Astrocyte of the cerebellum (primary cell): ENCODE measurements at places on chromosomes 6 and 20.
A peak's percentile ranks its signal among the peaks of the same experiment; 100 is the strongest.

DNA sequence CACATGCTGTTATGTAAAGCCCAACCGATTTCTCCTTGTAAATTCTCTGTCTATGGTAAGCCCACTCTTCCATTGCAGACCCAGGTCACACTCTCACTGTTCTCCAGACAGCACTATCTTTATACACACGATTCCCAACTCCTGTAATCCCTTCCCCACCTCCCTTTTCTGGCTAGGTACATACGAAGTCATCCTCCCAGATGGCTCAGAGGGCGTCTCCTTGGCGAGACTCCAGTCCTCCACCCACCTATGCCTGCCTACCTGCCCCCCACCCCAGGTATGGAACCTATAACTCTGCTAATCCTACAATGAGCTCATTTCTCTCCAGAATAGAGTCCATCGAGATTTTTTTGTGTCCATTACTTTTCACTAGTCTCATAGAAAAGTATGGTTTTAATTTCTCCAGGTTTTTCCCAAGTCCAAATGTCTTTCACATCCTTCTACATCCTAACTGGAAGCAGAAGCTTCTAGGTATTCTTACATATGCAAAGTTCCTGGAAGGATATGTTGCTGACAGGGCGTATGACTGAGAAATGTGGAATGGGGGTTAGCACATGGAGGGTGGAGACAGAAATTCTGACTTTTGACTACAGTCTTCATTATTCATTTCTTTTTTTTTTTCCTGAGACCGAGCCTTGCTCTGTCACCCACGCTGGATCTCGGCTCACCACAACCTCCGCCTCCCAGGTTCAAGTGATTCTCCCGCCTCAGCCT lies 22.8 kb downstream of the SCML4 start:
- no peak for DNase-seq

GRCh38 chr6:135329851-135330803 lies 149.0 kb downstream of the MYB start:
- DNase-seq = no peak

- DNase-seq = no peak
Observed at GRCh38 chr6:75377386-75377785, 92.8 kb upstream of the TMEM30A start.

DNA sequence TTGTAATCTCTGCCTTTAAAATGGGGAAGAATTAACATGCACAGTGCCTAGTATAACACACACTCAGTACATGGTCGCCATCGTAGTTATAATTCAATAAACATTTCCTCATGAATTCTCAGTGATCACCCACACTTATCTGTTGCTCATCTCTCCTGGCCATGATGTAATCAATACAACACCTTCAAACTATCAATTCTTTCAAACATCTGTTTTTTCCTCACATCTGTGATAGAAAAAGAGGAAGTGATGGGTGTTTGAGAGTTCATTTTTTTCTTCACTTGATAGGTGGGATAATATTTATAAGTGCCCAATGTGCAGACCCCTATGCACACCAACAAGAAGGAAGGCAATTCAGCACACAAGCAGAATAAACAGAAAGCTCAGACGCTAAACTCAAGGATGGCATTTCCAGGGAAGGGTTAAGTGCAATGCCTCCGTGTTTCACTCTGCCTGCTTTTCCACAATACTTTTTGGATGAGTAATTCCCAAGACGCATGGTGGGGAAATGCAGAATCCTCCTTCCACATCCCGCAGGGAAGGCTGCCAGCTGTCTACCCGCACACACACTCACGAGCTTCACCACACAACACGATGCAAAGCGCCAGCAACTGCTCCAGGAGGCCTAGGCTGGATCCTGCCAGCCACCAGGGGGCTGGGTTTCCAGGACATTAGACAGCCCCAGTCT lies 100.3 kb downstream of the GMPR start:
- DNase-seq = peak; percentile 99

- no peak for DNase-seq
Observed at GRCh38 chr6:63049216-63049615, 162.1 kb upstream of the FKBP1C start.

DNA sequence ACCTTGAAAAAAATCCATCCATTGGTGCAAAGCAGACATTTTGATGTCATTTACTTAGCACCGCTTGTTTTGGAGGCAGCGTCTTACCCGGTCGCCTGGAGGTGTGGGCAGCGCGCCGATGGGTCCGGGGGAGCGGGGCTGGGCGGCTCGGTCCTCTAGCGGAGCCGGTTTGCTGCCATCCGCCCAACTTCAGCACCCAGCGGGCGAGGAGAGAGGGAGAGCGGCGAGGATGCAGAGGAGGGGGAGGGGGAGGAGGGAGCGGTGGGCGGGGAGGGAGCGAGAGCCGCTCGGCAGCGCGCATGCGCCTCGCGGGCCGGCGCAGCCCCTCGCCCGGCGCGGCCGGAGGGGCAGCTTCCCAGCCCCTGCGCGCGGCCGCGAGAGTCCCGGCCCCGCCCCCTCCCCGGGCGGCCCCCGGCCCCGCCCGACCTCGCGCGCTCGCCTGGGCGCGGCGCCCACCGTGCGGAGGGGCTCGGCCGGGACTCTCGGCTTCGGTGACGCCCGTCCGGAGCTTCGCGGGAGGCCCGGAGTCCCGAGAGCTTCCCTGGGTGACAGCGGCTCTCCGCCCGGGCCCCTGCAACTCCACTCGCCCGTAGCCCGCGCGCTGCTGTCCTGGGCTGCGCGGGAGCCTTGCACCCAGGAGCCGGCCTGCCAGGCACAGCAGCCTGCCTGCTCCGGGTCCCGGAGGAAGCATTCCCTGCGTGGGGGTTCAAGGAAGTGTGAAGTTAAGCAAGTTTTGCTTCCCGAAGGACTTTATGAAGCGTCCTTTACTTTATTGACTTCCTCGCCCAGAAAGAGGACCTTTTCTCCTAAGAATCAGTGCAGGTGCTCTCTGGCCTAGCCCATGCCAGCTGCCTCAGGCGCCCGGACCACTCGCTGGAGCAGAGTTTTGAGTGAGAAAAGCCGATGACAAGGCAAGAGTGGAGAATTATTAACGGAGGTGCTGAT lies at the start of gene RGS17:
RGS17 (minus strand) TSS at position 246 of the 945 bp plus-strand sequence. CDS start 87,264 bp downstream, outside the sequence.
- DNase-seq = peak; percentile 32

DNA sequence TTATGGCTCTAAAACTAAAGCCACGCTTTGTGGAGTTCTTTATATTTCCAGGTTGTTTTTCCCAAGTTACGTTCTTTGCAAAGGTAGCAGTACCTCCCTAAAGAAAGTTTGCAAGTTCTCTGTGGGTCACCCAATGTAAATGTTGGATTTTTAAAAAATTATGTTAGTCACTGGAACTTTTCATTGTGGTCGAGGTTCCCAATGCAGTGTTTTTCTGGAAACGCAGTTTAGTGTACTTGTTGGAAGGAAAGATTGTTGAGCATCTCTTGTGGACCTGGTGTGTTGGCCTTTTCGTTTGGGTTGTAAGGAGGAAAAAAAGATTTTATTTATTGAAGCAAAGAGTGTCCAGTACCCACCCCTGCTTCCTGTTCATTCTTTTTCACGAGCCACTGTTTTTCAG lies 1.4 kb downstream of the TOP1 start:
- DNase-seq = no peak

- no peak for DNase-seq
Observed at GRCh38 chr6:106787327-106788196, 158.2 kb downstream of the QRSL1 start.

GRCh38 chr6:129901910-129902309 lies 40.8 kb upstream of the TMEM244 start:
- DNase-seq = no peak

- DNase-seq = no peak
Observed at GRCh38 chr6:11944111-11944510, 68.0 kb upstream of the HIVEP1 start.

DNA sequence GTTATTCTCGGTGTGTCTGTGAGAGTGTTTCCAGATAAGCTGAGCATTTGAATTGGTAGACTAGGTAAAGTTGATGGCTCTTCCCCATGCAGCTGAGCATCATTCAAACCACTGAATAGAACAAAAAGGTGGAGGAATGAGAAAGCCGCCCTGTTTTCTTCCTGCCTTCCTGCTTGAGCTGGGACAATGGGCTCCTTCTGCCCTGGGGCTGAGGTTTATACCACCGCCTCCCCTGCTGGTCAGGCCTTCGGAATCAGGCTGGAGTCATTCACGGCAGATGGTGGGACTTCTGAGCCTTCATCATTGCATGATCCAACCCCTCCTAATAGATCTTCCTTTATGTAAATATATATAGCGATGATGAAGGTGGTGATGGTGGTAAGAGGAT lies 124.9 kb downstream of the ANKRD60 start:
- DNase-seq = no peak

GRCh38 chr6:27863962-27864905 lies 48.0 kb downstream of the OR2B2 start:
- no peak for DNase-seq

DNA sequence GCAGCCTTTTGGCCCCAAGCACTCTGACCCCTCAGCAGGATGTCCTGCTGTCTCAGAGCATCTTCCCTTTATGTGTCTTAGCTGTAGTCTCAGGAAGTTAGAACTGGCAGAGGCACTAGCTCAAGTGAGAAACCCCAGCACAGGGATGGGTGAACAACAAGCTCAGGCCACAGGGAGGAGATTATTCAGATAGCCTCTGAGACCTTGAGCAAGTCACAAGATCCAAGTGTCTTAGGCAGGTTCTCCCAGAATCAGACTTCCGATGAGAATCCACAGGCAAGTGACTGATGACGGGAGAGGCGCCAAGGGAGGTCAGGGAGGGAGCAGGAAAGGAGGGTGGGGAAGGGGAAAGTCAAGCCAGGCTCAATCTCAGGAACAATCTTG lies 13.0 kb upstream of the SYNDIG1 start:
- DNase-seq = no peak

DNA sequence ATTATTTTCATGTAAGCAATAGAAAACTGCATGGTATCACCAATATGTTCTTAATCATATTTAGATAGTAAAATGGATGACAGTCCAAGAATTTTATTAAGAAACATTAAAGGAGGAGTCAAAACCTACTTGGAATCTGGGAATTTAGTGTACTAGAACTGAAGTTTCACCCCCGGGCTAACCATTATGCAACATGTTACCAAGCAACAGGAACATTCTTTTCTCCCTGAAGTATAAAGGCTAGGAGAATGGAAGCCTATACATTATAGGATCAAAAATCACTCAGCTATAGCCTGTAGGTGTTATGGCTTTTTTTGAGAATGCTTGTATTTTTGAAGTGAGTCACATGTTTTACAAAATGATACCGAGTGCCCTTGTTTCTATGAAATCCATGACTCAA lies 538.3 kb downstream of the GRIK2 start:
- no peak for DNase-seq

GRCh38 chr6:167689751-167690150 lies 137.0 kb upstream of the AFDN start:
- no peak for DNase-seq

DNA sequence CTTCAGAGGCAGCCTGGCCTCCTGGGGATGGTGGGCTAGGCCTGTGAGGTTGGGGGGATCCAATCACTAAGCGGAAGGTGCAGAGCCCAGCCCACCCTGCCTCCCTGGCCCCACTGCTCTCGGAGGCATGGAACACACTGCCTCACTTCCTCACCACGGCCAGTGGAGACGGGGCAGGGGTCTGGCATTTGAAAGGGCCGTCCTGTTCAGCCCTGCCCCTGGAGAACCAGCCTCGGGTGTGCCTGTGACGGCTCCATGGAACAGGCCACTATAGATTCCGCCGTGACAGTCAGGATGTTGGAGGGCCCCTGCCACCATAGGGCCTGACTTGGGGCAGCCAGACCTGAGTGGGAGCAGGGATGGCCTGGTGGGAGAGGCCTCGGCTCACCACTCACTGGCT lies 110.2 kb downstream of the DACT2 start:
- no peak for DNase-seq

DNA sequence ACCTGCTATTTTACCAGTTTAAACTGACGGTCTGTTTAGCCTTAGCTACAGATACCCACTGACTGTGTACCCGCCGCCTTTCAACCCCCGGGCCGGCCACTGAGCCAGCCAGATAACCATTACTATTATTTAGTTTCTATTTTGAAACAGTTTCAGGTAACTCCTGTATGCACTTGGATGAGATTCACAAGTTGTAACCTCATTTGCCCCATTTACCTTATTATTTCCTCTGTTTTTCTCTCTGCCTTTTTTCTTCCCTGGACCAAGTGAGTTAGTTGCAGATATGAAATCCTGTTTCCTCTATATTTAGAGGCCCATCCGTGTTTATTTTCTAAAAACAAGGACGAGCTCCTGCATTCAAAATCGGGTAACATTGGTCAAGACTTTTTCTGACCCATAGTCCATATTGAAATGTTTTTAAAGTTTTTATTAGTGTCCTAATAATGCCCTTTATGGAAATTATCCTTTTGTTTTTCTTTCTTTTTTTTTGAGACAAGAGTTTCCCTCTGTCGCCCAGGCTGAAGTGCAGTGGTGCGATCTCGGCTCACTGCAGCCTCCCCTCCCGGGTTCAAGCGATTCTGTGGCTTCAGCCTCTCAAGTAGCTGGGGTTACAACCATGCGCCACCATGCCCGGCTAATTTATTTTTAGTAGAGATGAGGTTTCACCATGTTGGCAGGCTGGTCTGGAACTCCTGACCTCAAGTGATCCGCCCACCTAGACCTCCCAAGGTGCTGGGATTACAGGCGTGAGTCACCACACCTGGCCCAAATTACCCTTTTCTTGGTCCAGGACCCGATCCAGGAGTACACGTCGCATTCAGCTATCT lies 767 bp downstream of the AP5S1 start:
- no peak for DNase-seq

DNA sequence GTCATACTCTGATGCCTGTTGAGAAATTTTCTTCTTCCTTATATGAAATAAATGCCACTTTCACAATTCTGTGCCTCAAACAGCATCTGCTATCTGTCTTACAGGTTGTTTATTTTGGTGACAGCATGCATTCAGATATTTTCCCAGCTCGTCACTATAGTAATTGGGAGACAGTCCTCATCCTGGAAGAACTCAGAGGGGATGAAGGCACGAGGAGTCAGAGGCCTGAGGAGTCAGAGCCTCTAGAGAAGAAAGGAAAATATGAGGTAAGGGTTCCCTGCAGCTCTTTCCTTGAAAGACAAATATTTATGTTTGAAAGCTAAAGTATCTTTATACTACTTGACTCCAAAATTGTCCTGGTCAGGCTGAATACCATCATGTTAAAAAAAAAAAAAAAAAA lies 15.8 kb downstream of the TSPYL4 start:
- no peak for DNase-seq

- no peak for DNase-seq
Observed at GRCh38 chr6:77638129-77638830, 14.6 kb upstream of the MEI4 start.

- DNase-seq = peak; percentile 20
Observed at GRCh38 chr6:81241126-81242041, 511.1 kb downstream of the TENT5A start.

- DNase-seq = no peak
Observed at GRCh38 chr6:108762394-108762793, 85.8 kb upstream of the ARMC2 start.

GRCh38 chr6:34383161-34383631 lies 9.3 kb downstream of the NUDT3 start:
- no peak for DNase-seq

- no peak for DNase-seq
Observed at GRCh38 chr6:38924791-38925509, 123.6 kb upstream of the GLP1R start.

GRCh38 chr20:54044156-54044555 lies 26.2 kb downstream of the BCAS1 start:
- DNase-seq = no peak

GRCh38 chr6:137016356-137016755 lies 28.4 kb downstream of the IL20RA start:
- DNase-seq = peak; percentile 57
